Activated CD4-positive, CD25-positive, alpha-beta regulatory T cell (primary cell): ENCODE measurements at places on chromosomes 7 and 10.

- DNase-seq = no peak
Observed at GRCh38 chr10:184911-185310, 49.7 kb downstream of the ZMYND11 start.

DNA sequence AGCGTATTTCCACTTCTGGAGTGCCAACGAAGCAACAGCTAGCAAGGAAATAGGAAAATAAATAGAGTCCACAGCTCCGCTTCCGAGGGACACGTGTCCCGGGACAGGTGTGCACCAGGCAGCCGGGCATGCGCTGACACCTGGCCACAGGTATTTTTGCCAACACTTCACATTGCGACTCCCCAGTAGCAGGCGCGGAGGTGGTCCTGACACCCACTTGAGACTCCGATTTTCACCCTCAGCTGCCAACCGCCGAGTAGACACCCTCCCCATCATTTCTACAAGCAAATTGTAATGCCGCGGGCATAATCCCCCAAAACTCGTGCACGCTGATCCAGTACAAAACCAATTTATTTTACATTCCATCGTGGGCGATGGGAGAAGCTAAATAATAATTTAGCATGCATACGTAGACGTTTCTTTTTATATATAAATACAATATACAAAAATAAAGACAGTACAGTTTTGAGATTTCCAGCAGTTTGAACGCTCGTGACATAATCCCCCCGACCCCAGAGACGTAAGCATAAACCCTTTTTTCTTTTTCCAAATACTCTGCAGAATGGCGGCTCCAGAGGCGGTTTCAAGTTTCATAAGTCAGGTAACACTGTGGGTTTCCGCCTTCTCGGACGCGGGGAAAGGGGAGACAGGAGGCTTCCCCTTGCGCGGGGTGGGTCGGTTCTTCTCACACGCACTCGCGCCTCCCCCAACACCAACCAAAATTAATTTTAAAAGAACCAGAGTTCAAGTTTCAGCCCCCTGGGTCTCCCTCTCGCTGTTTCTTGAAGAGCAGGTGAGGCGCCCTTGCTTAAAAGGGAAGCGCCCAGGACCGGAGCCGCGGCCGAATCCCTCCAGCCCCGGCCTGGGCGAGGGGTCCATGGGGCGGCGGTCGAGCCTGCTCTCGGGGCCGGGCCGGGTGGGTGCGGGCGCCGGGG lies 5.7 kb downstream of the MNX1 start:
- DNase-seq = no peak

GRCh38 chr10:119786117-119786769 lies 60.4 kb downstream of the INPP5F start:
- no peak for DNase-seq

DNA sequence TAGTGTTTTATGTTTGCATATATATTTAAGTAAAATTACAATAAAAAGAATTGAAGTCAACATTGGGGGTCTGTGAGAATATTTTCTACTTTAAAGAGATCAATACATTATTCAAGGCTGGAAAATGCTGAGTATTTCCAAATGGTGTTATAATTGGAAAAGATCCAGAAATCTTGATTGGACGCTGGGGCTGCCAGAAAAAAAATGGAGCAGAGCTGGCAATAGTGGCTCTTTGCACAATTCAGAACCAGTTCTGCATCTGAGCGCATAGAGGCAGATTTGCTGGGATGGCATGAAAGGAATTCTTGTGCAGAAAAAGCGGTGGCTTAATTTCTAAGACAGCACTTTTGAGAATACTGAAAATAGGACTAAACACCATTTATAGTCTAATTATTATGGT lies 10.8 kb upstream of the VWC2 start:
- DNase-seq = no peak

GRCh38 chr7:131769241-131769640 lies 212.8 kb upstream of the PODXL start:
- DNase-seq = no peak

GRCh38 chr10:47094636-47095035 lies 183.4 kb downstream of the PTPN20 start:
- no peak for DNase-seq

GRCh38 chr10:111789821-111790220 lies 393.7 kb downstream of the GPAM start:
- DNase-seq = no peak

DNA sequence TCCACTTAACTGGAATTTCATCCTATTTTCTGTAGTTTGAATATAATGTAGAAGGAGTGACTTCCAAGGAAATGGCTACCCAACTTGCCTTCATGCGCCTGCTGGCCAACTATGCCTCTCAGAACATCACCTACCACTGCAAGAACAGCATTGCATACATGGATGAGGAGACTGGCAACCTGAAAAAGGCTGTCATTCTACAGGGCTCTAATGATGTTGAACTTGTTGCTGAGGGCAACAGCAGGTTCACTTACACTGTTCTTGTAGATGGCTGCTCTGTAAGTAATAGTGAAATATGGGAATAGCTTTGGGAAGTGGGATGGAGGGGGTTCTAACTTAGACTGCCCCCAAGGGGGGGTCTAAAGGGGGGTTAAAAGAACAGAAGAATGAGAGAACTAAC lies 34.5 kb downstream of the COL1A2 start:
- DNase-seq = no peak

- no peak for DNase-seq
Observed at GRCh38 chr7:158672975-158673374, 31.6 kb downstream of the NCAPG2 start.

GRCh38 chr10:59852670-59853069 lies 53.7 kb downstream of the CCDC6 start:
- DNase-seq = no peak

GRCh38 chr7:141262101-141263090 lies 188.5 kb downstream of the TMEM178B start:
- no peak for DNase-seq

- no peak for DNase-seq
Observed at GRCh38 chr10:23927576-23928325, 281.2 kb upstream of the KIAA1217 start.

DNA sequence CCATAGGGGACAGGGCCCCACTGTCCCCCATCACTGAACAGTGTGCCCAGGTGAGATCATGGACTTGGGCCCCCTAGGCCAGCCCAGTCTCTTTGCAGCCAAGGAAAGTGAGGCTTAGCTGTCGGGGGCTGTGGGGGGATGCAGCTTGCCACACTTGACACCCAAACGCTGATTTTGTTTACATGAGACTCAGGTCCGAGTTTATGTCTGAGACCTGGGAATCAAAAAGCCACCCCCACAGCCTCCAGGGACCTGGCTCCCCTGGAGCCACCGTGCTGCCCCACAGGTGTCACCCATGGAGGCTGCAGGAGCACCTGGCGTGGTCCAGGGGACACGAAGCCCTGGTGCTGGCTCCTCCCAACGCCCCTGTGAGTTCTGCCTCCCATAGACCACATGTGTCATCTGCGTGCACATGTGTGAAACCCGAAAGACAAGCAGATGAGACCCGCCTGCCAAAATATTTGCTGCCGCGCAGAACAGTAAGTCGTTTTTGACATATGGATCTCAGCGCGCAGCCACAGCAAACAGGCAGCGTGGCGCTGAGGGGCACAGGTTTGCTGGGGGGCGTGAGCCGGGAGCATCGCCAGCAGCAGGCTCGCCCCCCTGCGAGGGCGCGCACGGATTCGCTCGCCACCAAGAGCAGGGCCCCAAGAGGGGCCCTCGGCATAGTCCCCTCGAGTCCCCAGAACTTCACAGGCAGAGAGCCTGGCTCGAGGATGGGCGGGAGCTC lies 112.3 kb downstream of the LHPP start:
- no peak for DNase-seq

DNA sequence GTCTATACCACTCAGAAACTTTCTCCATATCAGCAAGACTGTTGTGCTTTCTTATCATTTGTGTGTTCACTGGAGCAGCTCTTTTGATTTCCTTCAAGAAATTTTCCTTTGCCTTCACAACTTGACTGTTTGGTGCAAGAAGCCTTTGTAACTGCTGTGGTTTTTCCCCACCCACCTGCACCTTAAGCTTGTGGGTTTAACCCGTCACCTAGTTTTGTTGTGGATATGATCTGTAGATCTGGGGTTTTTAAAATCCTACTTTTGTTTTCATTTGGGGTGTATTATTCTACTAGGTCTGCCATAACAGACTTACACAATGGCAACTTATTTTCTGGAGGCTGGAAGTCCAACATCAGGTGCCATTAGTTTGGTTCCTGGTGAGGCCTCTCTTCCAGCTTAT lies 30.5 kb upstream of the CHST3 start:
- DNase-seq = no peak

DNA sequence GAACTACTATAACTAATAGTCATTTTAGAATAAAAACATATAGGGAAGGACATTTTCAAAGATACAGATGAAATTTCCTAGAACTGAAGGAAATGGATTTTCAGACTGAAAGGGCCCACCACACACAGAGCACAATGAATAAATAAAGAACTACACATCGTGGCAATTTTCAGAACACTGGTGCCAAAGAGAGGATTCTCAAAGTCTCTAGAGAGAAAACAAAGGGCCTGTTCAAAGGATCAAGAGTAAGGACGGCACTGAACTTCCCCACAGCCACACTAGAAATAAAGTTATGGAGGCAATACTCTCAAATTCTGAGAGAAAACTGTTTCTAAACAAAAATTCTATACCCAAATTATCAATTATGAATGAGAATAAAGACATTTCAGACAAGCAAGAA lies 21.9 kb downstream of the NAPEPLD start:
- DNase-seq = no peak

- no peak for DNase-seq
Observed at GRCh38 chr7:73565675-73566340, 8.3 kb upstream of the BCL7B start.

GRCh38 chr7:128150223-128150865 lies 90.7 kb upstream of the LEP start:
- no peak for DNase-seq

- no peak for DNase-seq
Observed at GRCh38 chr7:22184549-22185199, 172.3 kb downstream of the RAPGEF5 start.

GRCh38 chr10:4291990-4292389 lies 507.0 kb upstream of the KLF6 start:
- DNase-seq = no peak

DNA sequence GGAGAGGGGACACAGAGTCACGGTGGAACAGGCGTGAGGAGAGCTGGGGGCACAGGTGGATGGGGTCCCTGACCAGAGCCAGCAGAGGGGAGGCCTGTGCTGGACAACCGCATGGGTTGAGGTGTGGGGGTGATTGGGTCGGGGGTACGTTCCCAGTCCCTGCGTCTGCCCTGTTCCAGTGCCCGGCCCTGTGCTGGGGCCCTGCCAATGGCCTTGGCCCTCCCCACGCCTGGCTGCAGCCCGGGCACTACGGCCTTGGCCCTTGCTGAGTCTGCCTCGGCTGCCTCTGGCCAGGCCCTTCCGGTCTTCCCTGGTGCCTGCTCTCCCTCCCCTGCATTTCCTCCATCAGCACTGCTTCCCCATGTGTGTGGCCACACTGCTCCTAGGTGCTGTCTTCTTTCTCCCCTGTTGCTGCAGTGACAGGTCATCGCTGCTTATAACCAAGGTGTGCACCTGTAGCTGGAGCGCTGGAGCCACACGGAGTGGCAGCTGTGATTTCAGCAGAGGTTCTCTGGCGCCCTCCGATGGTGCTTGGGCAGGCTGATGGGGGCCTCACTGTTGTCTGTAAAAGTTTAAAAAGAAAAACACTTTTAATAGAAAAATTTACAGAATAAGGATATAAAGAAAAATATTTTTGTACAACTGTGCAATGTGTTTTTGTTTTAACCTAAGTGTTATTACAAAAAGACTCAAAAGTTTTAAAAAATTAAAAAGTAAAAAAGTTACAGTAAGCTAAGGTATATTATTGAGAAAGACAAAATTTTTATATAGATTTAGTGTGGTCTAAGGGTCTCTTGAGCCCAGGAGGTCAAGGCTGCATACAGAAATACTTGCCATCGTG lies 45.2 kb upstream of the BHLHA15 start:
- DNase-seq = no peak

DNA sequence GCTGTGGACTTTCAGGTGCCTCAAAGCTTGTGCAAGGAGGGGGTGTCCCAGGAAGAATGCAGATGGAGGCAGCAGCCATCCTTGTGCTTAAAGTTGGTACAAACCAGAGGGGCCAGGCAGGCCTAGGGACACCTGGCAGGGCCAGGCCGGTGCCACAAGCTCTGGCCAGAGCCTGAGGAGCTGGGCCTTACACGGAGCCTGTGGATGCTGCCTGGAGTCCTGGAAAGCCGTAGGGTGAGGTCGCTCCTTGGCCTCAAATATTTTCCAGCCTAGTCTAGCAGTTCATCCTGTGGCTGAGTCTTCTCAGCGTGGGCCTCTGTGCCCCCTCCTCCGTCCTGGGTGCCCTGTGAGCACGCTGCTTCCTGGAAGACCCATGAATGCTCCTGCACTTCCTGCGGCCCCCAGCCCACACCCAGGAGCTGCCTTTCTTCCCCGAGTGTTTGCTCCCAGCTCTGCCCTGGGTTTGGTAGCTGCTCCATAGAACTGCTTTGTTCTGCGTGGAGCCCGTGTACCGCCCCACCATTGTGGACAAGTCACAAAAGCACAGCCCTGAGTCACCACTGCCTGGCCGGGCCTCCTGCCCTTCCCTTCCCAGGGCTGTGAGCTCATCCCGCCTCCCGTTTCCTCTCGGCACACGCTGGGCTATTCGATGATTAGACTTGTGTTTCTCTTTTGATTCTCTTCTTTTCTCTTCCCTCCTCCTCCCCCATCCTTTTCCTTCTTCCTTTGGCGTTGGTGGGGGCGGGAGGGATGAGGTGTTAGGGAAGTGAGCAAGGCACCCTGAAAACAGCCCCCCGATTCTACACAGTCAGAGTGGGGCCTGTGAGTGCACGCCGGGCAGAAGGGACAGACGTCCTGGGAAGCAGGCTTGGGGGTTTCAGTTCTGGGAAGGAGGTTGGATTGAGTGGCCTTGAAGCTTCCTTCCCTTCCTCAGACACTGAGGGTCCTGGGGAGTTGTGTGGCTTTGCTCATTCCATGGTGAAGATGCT lies 73.2 kb upstream of the SHH start:
- no peak for DNase-seq

GRCh38 chr10:72637398-72637857 lies 11.5 kb upstream of the MICU1 start:
- DNase-seq = no peak

- no peak for DNase-seq
Observed at GRCh38 chr7:157219154-157219553, 80.4 kb downstream of the UBE3C start.

DNA sequence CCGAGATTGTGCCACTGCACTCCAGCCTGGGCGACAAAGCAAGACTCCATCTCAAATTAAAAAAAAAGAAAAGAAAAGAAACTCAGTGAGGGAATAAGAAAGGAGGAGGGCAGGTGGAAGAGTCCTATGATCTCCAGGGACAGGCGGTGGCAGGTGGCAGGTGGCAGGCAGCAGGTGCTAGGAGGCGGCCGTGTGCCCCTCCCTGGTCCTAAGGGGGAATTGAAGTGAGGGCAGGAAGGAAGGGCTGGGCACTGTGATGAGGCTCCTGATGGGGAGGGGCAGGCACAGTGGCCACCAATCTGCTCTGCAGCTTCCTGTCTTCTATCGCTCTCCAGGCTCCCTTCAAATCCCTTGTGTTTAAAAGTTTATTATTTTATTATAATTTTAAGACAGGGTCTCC lies 41.2 kb upstream of the UBE3C start:
- DNase-seq = no peak

- DNase-seq = no peak
Observed at GRCh38 chr10:4527281-4527970, 298.6 kb upstream of the AKR1E2 start.

GRCh38 chr7:197413-198335 lies 5.3 kb downstream of the FAM20C start:
- no peak for DNase-seq
